NCI-H774 (cell line): ENCODE measurements at places on chromosomes 12 and 14.

DNA sequence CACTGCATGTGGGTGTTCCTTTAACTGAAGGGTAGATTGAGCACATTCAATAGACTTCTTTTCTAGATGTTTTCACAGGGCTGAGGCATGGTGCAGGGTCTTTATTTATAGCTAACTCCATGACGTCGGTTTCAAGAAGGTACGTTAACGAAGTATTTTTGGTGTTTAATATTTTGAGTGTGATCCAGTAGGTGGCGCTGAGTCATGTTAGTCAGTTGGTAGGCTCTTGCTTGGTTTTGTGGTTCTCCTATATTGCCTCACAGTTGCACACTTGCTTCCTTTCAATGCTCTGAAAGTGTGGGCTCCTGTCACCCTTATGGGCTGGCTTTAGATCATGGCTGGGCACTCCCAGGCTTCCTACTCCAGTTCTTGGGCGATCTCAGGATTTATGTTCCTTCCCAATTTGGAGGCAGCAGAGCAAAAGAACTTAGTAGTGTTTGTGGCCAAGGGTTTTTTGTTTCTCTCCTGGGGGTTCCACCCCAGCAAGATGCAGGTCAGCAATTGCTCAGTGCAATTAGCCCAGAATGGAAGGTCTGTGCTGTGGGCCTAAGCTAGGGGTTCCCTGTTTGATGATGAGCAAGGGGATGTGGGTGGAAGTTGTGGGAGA, 471.6 kb upstream of the FOXG1 start:
- DNase-seq: no peak

- no peak for DNase-seq
Observed at GRCh38 chr14:52443506-52443905, 108.8 kb downstream of the TXNDC16 start.

DNA sequence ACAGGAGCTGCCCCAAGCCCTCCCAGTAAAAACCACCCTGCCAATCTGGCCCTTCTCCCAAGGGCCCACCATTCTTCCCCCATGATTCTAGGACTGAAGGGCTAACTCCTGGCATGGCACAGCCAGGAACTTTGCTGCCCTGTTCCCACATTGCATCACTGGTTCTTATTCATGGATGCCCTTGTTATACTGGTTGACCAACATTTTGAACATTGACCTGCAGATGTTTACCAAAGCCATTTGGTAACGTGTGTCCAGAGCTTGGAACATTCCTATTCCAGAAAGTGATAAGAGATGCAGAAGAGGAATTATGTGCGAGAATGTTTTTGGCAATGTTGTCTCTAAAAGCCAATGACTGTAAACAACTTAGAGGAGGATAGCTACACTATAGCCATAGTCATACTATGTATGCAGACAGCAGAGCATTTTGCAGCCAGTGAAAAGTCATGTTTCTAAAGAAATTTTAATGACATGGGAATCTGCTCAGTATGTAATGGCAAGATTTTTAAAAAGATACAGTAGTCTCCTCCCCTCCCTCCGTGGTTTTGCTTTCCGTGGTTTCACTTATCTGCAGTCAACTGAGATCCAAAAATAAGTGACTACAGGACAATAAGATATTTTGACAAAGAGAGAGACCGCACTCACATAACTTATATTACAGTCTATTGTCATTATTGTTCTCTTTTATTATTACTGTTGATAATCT, 108.8 kb downstream of the DAAM1 start:
- DNase-seq: no peak

GRCh38 chr12:132653567-132654290, 33.4 kb downstream of the POLE start:
- no peak for DNase-seq

GRCh38 chr12:103272949-103273348, 222.8 kb downstream of the C12orf42 start:
- no peak for DNase-seq
